ENCODE measurements at places on chromosomes 1 and 21.
A peak's percentile ranks its signal among the peaks of the same experiment; 100 is the strongest.

DNA sequence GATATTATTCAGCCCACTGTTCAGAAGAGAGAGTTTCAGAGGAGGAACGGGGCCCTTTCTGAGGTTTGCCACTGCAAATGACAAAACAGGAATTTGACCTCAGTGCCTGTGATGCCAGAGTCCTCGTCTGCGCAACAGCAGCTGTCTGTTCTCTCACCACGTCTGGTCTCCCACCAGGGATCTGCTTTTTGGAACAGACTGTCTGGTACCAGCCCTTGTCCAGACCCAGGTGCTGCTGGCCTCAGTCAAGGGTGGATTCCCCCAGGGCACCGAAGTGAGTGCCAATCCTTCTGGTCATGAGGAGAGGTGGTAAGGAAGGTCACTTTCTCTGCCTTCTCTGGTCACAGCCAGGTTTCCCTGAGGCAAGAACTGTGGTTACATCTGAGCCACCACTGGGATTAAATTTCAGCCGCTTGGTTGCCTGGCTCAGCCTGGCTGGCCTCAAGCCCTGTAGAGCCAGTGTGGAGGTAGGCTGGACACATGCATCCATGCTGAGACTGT is 2.3 kb upstream of the BCAN start:
- DNase-seq = no peak

DNA sequence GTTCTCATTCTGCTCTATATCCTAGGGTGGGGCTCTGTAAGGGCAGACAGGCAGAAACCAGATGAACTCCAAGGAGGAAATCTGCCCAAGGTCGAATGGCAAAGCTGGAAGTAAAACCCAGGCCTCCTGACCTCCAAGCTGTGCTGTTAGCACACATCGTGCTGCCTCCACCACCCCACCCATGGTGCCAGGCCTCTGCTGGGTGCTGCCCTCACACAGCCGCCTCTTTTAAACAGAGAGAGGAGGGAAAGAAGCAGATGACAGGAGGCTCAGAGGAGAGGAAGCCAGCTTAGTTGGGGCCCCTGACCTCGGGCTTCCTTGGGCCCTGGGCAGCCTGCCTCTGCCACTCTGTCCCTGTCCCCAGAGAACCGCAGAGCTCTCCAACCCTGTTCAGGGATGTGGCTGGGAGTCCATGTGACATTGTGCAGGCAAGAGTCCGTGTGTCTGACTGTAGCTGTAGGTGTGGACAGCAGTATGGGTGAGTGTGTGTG is 1.1 kb downstream of the SYNC start:
- no peak for DNase-seq

DNA sequence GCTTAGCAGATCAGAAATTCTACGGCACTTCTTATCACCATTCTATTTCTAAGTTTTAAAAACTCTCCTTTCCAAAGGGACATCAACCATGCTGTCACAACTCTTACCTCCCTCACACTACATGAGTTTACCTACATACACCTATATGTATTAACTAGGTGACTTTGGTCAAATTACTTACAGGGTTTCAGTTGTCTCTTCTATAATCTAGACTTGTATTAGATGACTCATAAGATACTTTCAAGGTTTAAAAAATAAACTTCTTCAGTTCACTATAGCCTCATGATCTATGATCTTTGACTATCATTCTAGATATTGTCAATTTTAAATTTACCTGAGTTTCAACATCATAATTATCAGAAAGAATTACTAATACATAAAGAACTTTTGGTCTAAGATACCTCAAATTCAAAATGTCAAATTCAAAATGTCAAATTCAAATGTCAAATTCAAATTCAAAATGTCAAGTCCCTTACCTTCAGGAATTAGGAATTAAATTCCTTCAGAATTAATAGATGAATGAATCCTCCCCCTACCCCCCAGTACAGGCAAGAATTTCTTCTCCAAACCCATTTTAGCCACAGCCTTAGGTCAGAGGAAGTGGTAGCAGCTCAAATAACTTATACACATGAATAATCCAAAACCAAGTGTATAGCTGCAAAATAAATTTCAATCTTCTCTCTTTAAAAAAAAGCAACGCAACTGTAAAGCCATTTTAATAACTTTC is 31.1 kb downstream of the OTUD7B start:
- DNase-seq = no peak

DNA sequence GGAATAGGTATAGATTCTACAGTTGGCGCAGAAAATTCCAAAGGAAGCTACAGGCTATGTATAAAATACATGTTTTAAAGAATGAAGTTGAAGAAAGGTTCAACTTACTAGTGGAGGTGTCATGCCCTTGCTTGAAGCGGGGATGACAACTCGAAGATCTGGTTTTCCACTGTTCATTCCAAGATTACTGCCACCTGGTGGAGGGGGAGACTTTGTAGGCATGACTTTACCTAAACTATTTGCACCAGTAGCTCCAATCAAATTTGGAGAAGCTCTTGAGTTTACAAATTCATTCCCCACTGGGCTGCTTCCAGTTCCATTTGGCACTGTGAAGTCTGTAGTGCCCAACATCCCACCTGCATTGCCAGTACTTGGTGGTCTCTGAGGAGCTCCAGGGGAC is 81.7 kb downstream of the AXDND1 start:
- DNase-seq = peak; percentile 13

DNA sequence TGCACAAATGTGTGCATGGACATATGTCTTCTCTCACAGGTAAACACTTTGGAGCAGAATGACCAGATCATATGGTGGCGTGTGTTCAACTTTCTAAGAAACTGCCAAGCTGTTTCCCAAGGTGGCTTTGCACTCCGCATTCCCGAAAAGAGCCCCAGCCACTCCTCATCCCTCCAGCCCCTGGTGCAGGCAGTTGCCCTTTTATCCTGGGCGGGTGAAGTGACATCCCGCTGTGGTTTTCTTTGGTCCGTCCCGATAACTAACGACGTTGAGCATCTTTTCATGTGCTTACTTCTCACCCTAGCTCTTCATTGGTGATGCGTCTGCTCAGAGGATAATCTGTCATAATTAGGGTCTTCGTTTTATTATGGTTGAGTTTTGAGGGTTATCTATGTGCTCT is 612.5 kb downstream of the MATN1 start:
- no peak for DNase-seq

DNA sequence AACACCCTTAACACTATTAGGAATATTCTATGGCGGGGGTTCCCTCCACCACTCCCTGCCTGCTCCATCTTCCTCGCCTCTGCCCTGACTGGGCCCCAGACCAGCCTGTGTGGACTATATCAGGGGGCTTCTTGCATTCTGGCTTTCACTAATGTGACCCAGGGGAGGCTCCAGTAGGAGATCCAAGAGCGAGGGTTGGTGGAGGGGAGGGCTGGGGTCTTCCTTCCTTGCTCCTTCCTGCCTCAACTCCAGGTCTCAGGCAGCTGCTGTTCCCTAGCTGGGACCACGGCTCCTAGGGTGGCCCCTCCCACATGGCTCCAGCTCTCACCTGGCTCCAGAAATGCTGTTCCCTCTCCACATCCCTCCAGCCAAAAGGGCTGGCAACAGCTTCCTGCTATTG is 257.4 kb downstream of the MATN1 start:
- DNase-seq = no peak

- no peak for DNase-seq
Measured at GRCh38 chr1:246261639-246262038, 245.4 kb downstream of the SMYD3 start.

GRCh38 chr1:55927702-55928290 is 651.6 kb downstream of the PLPP3 start:
- no peak for DNase-seq

GRCh38 chr1:110155878-110156522 is 5.7 kb downstream of the SLC6A17 start:
- DNase-seq = peak; percentile 49

DNA sequence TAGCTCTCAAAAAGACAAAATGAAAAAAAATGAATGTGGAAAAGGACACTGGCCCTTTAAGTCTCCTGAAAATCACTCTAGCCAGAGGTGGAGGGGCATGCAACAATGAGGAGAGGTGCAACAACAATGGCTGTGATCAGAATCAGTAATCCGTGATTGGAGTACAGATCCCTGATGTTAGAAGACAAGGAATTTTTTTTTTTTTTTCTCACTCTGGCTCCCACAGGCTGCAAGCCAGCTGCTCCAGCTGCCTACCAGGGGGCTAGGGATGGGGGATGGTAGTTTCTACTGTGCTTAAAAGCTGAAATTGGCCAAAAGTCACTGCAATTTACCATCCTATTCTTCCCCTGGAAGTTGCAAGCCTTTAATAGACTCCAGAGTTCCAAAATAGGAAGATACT is 54.5 kb downstream of the STYXL2 start:
- no peak for DNase-seq

- DNase-seq = no peak
Measured at GRCh38 chr1:1332031-1332755, 1.1 kb downstream of the TAS1R3 start.

- DNase-seq = peak; percentile 18
Measured at GRCh38 chr1:151513626-151514121, 2.5 kb downstream of the CGN start.

DNA sequence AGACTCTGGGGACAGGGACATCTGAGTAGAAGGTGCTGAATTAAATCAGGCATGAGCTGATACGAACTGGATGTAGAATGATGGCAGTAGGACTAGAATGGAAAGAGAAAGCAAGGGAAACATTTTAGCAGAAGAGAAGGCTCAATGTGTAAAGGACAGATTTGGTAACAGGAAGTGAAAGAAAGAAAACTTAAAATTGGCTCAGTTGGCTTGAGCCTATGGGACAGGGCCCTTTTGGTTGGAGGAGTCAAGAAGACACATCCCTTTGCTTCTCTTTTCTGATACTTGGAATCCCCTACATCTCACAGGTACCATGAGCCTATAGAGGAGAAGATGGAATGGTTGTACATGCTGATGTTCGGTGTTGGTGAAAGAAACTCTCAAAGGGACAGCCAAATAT is 300.6 kb upstream of the PLXNA2 start:
- DNase-seq = no peak

- DNase-seq = no peak
Measured at GRCh38 chr21:15768853-15769252, 39.1 kb downstream of the USP25 start.

DNA sequence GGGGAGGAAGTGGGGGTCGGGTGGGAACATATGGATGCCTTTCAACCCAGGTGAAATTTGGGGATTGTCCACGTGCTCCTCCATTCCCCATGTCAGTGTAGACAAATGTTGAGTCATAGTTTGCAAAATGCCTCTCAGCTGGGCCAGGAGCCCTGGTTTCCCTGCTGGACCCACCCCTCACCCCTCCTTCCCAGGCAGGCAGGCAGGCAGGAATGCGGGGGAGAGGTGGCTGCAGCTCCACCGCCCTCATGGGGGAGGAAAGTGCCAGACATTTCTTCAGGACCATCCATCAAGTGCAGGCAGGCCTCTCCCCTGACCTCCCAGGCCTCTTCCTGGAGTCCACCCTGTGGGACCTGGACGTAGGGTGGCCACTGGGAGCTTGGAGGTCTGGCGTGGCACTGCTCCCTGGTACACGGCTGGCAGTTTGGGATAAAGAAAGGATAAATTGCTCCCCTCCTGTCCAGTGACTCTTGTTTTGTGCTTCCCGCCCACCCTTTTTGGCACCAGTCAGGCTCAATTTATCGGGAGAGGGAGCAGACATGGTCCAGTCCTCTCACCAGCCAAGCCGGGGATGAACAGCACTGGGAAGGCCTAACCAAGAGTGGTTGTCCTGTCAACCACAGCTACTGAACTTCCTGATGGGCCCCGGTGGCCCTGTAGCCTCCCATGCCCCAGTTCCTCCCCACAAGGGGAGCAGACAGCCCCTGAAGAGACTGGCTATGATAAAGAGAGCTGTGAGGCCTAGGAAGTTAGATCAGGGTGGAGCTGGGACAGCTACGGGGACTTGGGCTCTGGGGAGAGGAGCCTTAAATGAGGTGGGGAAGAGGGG is 18.9 kb downstream of the NPR1 start:
- DNase-seq = no peak

DNA sequence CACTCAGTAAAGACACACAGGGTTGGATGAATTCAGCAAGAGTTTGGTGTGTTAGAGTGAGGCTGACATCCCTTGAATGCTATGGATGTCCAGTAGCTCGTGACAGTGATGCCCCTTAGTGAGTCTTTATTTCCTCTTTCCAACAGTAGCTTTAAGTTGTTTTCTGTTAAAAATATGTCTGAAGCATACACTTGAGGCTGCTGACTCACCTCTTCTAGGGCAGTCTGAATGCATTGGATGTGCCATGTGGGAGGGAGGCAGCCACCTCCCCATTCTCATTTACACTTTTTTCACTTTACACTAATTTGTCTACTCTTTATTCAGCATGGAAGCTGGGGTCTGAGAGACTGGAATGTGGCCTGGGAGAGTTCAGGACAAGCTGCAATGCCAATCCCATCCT is 17.6 kb downstream of the NOS1AP start:
- no peak for DNase-seq

DNA sequence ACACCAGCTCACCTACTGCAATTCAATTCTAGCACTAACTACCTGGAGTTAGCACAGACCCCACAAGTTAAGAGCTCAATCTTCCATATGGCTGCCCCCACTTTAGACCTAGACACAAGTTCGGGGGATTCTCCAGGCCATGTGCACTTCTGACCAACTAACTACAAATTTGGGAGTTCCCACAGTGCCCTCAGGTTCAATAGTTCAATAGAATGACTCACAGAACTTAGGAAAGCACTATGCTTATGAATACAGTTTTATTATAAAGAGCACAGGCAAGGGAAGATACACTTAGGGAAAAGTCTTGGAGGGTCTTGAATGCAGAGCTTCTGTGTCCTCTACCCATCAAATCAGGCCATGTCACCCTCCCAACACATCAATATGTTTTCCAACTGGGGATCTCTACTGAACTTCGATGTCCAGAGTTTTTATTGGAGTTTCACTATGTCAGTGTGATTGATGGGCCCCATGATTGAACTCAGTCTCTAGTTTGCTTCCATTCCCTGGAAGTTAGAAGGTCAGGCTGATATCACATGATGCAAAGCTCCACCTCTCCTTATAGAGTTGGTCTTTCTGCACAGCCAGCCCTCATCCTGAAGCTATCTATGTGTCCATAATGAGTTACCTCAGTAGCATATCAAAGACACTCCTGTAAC is 46.1 kb downstream of the RAVER2 start:
- DNase-seq = no peak

- no peak for DNase-seq
Measured at GRCh38 chr1:201618389-201618788, 79.5 kb downstream of the NAV1 start.

DNA sequence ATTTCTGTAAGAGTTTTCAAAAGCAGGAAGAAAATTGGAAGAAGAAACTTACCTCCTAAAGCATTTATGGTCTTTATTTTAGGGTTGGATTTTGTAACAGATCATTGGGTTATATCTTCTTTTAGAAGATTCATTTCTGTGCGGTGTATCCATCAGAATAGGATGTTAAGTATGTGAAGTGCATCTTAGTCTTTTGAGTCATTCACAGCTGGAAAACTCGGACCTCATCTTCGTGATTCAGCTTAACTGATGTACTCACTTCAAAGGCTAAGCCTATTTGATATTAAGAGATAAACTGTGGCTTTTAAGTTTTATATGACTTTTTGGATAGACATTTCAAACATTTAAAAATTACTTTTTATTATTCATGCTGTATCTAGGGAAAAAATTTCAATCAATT is 56.3 kb downstream of the GIPC2 start:
- no peak for DNase-seq
